Adrenal gland (tissue), 19 donors: ENCODE measurements at places on chromosomes 7 and 10. TPM values are rescaled to one million over a fixed set of nuclear protein-coding genes. Genes with fewer than 3 reads are reported as not detected.

GRCh38 chr7:36723951-36724664 is at the start of gene AOAH:
TSS of gene AOAH (minus strand) at chr7:36724494. CDS start at chr7:36724148, 346 bp downstream.
- peaks cover 7% of the 10 kb centered on the region for H3K4me1 ChIP-seq
- H3K27me3 ChIP-seq, result no peaks in the 10 kb centered on the region
- peak within 1 kb of the TSS; percentile 32 for H3K4me3 ChIP-seq

DNA sequence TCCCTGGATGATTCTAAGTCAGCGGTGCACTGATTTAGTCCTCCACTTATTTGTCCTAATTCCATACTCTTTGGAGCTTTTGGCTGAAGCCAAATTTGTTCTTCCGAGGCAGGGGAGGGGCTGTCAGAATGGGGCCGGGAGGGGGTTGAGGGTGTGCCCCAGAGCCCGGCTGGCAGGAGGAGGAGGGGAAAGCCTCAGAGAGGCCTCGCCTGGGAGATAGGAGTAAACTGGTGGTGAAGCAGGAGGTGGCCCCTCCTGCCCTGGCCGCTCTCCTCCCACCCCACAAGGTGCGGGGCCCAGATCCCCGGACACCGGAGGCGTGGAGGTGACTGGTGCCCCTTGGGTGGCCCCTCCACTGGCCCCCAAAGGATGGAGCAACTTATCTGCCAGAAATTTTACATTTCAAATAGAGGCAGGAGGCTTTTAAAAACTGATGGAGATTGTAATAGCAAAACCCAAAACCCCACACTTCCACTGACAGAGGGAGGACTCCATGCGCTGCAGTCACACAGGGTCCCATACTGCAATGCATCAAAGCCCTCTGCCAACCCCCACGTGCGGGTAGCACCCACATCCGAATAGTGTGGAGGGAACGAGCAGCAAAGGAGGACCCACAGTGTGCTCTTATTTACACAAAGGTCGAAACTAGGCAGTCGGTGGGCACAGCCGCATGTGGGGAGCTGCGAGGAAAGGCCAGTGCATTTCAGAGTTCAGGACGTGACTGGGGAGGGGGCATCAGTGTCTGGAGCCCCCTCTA is 61.9 kb downstream of the CAMK2B start:
- peaks cover 5% of the 10 kb centered on the region for H3K27me3 ChIP-seq
- no peak overlapping the region for H3K4me3 ChIP-seq
- H3K36me3 ChIP-seq, result no peaks in the 10 kb centered on the region
- H3K27ac ChIP-seq, result no peak overlapping the region
- peaks cover 12% of the 10 kb centered on the region for H3K4me1 ChIP-seq

- no peaks in the 10 kb centered on the region for H3K4me1 ChIP-seq
- H3K27me3 ChIP-seq, result no peaks in the 10 kb centered on the region
- no peak for DNase-seq
- H3K27ac ChIP-seq, result no peak overlapping the region
- no peaks in the 10 kb centered on the region for H3K36me3 ChIP-seq
- H3K4me3 ChIP-seq, result no peak overlapping the region
Measured at GRCh38 chr7:154649434-154649833, 353.5 kb downstream of the PAXIP1 start.

DNA sequence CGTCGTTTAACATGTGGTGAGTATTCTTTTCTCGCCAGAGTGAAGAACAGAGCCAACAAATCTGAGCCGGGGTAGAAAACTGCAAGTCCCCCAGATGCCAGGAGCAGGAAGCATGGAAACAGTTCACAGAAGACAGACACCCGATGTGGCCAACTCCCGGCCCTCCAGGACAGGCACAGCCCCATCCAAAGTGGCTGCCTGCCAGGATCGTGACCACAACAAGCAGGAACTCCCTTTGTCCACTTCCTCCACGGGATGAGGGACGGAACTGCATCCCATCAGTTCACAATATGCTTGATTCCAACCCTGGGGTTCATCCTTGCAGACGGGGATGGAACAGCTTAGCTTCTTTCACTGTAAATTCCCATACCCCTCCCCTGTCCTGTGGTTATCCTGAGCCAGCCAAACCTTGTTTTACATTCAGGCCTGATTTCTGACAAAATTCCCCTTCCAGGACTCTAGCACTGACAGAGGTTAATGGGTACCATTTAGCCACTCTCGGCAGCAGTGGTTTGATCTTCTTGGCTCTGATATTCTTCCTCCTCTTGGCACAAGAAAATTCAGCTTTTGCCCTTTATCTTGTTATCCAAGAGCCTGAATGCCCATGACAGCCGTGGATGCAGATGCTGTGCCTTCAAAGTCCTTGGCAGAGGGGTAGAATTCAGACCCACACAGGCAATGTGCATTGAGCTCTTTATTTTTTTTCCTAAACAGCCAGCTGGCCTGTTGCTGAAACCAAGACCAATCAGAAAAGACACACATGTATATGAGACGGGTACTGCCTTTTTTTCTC is 105.5 kb upstream of the FAM204A start:
- no peak overlapping the region for H3K4me3 ChIP-seq
- H3K4me1 ChIP-seq, result no peaks in the 10 kb centered on the region
- peaks cover 6% of the 10 kb centered on the region for H3K27me3 ChIP-seq
- DNase-seq, result no peak
- no peaks in the 10 kb centered on the region for H3K36me3 ChIP-seq
- no peak overlapping the region for H3K27ac ChIP-seq

Gene AGR2
- total RNA-seq, result not detected

- H3K36me3 ChIP-seq, result no peaks in the 10 kb centered on the region
- no peaks in the 10 kb centered on the region for H3K27me3 ChIP-seq
- no peak overlapping the region for H3K27ac ChIP-seq
Measured at GRCh38 chr7:121966276-121966934, 93.4 kb downstream of the PTPRZ1 start.
